ENCODE measurements at places on chromosomes 16 and 17. TPM values are rescaled to one million over a fixed set of nuclear protein-coding genes. Genes with fewer than 3 reads are reported as not detected.

HEATR9 gene
- total RNA-seq = not detected

GPR142 gene
- total RNA-seq = not detected

OSGIN1 gene
- total RNA-seq = 15.7 TPM

CIAPIN1 gene
- 96.2 TPM for total RNA-seq

TP53TG3C gene
- total RNA-seq = not detected

PRR35 gene
- total RNA-seq = 0.24 TPM

TSEN54 gene
- total RNA-seq = 25.9 TPM

FAM234A gene
- 49.1 TPM for total RNA-seq

HSD17B2 gene
- total RNA-seq = not detected

KCNH6 gene
- total RNA-seq = not detected

KRTAP9-8 gene
- not detected for total RNA-seq

CHD9NB gene
- 1.1 TPM for total RNA-seq

DLG4 gene
- 5.8 TPM for total RNA-seq

Data from A549 treated with AZD2906 at 1 μM for 4 hours (cell line).